Stimulated activated CD4-positive, alpha-beta T cell treated with anti-CD3 and anti-CD28 coated beads, Interleukin-1b, Interleukin-23, amount 100 ng/mL, for 1 hour (primary cell): ENCODE measurements at places on chromosomes 11 and 22.

DNA sequence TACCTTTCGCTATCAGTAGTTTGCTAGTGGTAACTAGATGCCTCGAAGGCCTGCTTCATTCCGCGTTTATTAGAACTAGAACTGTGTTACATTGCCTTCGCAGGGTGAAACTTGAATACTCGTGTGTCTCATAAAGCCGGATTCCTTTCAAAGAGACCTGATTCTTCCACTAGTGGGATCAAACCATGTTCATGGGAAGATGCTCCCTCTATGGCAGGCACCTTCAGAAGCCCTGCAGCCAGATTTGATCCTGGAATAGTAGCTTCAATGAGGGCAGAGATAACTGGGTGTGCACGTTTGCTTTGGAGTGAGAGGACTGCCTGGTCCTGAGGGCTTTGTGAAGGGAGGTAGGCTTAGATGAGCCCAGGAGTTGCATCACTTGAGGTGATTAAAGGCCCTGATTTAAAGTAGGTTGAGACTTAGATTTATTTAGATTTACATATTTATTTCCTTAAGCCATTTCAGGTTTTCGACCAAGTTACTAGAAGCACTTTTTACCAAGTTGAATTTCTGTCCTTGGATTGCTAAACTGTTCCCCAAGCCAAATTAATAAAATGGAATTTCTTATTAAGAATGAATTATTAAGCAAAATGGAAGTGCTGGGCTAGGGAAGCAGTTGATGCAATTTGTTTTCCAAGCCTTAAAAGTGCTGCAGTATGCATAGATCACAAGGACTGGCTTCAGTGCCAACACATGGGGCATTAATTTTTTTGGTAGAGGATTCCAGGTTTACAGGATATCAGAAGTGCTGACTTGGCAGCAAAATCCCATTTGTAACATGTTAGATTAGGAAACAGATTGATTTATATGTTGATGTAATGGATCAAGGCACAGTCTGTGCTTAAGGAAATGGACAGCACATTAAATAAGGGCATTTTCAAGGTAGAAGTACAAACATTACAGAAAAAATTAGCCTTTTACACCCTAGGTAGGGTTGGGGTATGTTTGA, 32.9 kb downstream of the APLP2 start:
- no peak for DNase-seq

DNA sequence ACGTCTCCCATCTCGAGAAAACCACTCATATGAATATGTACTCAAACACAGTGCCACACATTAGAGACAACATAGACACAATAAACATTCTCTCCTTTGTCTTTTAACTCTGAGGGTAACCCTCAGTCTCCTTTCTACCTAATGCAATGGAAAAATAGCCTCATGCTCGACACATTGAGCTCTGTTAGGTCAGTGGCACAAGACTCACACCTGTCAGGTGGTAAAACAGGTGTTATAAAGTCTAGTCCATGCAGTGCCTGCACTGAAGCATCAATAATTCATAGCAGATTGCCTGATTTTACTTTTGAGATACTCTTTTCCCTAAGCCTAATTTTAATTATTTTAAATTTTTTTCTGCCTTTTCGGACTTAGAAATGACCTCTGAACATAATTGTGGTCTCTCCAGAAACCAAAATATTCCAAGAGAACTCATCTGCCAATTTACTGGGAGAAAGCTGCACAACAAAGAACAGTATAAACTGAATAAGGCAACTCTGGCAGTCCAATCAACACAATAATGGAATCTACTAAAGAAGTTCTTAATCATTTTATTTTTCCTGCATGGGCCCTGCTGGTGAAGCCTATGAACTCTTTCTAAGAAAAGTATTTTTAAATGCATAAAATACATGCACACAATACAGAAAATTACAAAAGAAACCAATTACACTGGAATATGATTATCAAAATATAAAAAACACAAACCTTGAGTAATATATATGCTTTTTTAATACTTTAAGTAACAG, 9.9 kb downstream of the RDX start:
- DNase-seq: no peak

DNA sequence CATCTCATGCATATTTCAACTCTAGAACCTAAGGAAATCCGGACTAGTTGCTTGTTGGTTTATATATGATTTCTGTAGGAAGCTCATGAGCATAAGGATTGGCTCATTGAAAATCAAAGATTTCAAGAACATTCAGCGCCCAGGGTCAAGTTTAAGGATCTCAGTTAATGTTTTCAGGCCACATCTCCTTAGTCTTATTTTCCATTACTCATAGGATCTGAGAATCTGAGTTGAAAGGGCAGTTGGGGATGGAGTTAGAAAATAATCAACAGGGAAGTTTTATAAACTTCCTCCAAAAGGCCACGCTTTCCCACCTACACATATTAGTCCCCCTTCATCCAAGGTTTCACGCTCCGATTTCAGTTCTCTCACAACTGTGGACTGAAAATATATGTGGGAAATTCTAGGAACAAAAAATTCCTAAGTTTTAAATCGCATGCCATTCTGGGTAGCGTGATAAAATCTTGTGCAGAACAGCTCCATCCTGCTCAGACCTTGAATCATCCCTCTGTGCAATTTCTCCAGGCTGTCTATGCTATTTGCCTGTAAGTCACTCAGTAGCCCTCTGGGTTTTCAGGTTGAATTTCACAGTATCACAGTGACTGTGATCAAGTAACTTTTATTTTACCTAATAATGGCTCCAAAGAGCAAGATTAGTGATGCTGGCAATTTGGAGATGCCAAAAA, 160.2 kb downstream of the KIRREL3 start:
- no peak for DNase-seq

GRCh38 chr11:44885919-44886789, 64.5 kb downstream of the TP53I11 start:
- no peak for DNase-seq

GRCh38 chr11:130536106-130537040, 87.9 kb downstream of the ADAMTS15 start:
- no peak for DNase-seq

GRCh38 chr11:128467610-128468041, 119.7 kb downstream of the ETS1 start:
- no peak for DNase-seq

GRCh38 chr11:44624761-44625221, 59.3 kb downstream of the CD82 start:
- DNase-seq: no peak

GRCh38 chr22:44182588-44183286, 2.0 kb downstream of the PARVG start:
- no peak for DNase-seq

GRCh38 chr11:109945626-109946321, 147.4 kb upstream of the ZC3H12C start:
- DNase-seq: no peak

GRCh38 chr22:21064917-21065864, 19.4 kb downstream of the LRRC74B start:
- DNase-seq: no peak

GRCh38 chr22:23481369-23481768, 98.7 kb downstream of the IGLL1 start:
- DNase-seq: no peak

DNA sequence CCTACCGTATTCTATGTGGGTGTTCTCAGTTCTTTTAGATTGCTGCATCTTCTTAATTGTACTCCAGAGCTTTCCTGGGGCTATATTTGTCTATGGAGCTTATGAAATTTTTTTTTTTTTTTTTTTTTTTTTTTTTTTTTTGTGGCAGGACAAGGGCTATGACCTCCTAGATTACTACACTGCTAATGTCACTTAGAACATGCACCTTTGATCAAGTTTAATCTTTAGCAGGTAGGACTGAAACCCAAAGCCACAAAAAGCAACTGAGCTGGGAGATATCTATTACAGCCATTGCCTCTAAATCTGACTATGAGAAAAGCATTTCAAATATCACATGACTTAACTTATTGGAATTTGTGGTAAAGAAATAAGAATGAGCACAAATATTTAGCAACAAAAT, 21.7 kb upstream of the ABTB2 start:
- no peak for DNase-seq

DNA sequence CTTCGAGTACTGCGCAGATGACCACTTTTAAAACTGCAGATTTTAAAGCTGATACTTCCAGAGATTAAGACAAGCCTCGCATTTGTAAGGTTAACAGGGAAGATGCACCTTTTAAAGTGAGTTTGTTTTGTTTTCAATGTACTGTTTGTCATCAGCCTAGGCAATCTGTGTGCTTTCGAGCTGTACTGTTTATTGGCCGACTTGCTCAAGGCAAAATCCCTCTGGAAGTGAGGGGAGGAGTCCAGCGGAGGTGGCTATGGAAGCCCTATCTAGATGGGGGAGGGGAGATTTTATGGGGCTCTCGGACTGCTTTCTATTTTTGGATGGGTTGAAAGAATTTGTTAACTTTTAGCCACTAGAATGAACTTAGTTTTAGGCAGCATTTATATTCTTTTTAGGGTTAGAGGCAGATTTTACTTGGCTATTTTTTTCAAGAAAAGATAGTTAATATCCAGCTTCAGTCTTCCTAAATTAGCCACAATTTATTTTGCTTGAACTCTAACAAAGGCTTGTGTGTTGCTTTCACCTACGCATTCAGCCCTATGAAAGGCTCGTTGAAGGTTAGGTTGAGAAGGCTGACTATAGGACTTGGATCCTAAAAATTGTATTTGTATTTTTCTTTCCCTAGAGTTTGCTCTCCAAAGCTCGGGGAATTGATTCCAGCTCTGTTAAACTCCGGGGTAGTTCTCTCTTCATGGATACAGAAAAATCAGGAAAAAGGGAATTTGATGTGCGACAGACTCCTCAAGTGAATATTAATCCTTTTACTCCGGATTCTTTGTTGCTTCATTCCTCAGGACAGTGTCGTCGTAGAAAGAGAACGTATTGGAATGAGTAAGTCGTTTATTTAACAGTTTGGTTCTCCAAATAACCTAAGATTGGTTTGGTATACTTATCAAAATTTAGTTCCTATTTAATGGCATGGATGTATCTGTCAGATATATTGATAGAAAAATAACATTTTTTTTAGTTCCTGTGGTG, 2.1 kb downstream of the WEE1 start:
- no peak for DNase-seq

DNA sequence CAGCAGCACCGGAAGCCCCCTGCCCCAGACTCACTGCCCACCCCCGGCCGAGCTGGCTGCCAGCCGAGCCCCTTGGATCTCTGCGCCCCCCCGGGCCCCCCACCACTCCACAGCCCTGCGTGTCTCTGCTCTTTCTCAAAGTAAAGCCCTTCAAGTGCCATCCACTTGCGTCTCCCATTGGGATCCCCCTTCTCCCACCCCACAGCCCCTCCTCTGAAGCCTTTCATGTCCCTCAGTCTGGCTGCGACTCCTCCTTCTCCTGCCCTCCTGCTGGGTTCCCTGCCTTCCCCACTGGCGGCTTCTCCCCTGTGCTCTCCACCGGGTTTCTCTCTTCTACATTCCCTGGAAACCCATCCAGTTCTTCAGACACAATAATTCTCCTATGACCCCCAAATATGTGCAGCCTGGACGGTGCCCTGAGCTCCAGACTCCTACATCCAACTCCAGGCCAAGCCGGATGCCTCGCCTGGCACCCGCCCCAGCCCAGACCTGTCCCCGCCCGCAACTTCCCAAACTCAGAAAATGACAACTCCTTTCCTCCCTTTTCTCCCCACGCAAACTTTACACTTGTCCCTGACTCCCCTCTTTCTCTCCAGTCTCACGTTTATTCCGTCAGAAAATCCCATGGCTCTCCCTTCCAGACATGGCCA, 108.9 kb downstream of the WNT7B start:
- DNase-seq: no peak

DNA sequence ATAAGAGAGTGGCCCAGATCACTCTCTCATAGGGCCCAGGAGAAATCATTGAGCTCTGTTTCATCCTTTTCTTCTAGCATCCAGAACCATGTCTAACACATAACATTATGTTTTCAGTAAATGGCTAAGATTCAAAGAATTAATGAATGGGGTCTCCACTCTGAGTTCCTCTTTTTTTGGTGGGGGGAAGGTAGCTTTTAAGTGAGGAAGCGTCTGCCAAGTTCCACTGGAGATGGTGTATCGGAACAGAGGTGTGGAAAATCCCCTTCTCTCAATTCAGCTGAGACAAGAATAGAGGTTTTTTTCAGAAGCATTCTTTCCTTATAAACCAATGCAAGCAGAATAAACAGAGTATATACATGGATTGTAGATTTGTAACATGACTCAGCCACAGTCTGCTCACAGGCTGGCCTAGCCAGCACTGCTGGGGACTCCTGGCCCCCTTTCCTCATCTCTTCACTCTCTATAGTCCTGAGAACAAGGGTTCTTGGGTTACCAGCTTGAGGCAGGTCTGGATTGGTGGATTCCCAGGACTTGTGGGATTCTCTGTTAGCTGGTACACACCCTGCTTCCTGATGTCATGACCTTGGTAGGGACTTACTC, 97.2 kb downstream of the TRAF6 start:
- no peak for DNase-seq

GRCh38 chr11:4884361-4884760, 2.7 kb downstream of the OR51T1 start:
- no peak for DNase-seq

- DNase-seq: no peak
These were observed 5.1 kb upstream of the FBLN1 start for GRCh38 chr22:45497351-45498145.

GRCh38 chr11:86159581-86159891, 85.0 kb upstream of the EED start:
- DNase-seq: no peak

DNA sequence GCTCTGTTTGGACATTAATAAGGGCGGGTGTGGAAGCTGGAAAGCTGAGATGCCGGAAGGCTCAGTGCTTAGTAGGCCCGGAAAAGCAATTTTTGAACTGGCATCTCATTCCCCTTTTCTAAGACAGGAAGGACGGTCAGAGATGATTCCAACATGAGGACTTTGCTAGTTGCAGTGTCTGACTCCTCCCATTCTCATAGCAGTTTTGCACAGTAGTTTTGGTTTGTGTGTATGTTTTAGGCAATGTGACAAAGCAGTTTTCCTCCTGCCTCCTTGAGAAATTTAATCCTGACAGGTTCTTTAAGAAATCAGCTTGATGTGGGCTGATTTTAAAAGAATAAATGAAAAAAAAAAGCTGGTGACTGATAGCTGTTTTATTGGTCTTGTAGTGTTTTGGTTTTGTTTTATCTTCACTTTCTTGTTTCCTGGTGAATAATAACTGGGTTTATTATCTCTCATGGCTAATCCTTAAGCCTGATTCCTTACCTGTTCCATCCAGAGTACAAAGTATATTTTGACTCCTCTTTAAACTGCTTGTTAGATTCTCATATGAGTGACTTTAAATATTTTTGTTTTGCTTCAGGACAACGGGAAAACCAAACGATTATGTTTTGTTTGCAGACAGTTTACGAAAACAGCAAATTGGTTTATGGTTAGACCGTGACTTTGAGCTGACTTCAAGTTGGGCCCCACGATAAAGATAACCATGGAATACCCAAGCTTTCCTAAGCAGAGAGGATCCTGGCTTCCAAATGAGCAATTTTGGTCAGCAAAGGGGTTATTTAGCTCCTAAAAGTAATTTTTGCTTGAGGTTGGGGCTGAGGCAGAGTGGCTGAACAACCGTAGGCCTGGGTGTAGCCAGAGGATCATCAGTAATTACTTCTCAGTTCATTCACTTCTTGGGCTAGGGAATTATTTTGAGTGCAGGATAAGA, 3.4 kb downstream of the PTPRJ start:
- DNase-seq: no peak

DNA sequence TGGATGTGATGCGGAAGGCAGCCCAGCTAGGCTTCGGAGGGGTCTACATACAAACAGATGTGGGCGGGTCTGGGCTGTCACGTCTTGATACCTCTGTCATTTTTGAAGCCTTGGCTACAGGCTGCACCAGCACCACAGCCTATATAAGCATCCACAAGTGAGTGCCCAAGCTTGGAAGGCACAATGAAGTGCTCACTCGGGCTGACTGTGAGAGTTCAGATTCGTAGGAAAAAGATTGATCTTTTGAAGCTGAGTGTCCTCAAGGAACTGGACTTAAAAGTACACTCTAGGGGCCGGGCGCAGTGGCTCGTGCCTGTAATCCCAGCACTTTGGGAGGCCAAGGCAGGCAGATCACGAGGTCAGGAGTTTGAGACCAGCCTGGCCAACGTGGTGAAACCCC, 3.7 kb downstream of the ACAD8 start:
- no peak for DNase-seq
